ENCODE measurements at places on chromosomes 13 and 19.

GRCh38 chr19:45342911-45343310, 2.4 kb downstream of the KLC3 start:
- DNase-seq = no peak

DNA sequence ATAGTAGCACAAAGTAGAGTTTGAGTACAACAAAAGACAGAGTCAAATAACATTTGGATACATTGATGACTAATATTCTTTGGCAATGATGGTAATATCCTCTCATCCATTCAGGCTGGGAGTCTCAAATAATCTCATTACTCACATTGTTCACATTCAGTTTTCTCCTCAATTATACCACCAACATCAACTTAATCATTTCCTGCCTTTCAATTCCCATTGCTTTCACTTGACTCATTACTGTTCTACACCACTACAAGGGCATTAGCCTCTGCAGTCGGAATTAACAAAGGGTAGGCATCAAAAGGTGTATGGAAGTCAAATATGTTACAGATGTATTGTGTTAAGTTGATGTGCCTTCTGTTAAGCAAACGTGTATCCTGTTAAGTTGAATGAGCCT, 518.4 kb upstream of the SLITRK1 start:
- no peak for DNase-seq

- no peak for DNase-seq
These were observed 25.5 kb downstream of the PHF11 start for GRCh38 chr13:49521224-49521623.

DNA sequence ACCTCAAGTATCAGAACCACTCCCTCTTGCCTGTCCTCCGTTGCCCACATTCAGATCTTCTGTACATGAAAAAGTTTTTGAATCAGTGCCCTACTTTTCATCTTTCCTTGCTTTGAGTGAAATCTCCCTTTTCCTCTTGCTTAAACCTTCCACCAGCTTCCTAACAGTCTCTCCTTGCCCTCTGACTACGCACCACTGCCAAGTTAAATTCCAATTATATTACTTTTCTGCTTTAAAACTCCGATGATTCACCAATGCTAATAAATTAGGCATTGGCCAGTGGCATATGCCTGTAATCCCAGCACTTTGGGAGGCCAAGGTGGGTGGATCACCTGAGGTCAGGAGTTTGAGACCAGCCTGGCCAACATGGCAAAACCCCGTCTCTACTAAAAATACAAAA, 30.7 kb upstream of the RFXAP start:
- DNase-seq = no peak

DNA sequence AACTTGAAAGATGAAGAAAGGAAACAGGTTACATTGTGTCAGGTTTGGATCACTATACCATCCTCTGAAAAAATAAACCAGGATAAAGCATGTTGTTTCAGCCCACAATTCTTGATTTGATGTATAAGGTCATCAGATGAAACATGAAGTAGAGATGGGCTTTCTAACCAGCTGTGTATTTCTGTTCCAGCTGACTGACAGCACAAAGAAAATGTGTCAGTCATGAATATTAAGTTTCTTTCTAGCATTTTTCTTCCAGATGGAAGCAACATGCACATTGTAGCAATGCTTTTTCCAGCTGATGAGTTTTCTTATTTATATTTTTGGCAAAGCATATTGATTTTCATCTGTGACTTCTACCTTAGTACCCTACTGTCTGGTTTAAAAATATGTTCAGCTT, 199.6 kb downstream of the OXGR1 start:
- no peak for DNase-seq

DNA sequence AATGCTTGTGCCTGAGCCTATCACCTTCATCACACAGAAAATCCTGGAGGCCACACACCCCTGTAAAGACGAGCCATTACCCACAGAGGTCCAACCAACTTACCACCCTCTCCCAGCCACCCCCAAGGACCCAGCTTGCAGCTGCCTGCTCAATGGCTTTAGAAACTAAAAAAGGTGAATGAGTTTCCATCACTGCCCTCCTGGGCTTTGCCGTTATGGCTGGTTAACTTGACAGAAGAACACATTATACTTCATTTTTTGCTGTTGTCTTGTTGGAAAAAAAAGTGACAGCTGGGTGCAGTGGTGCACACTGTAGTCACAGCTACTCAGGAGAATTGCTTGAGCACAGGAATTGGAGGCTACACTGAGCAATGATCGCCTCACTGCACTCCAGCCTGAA, 17.4 kb upstream of the FEM1A start:
- DNase-seq = no peak

Measured in cortex of kidney (tissue), 1 donor.